ENCODE measurements at places on chromosomes 7 and 10.

GRCh38 chr7:157687158-157687557 lies 350.4 kb downstream of the DNAJB6 start:
- no peak for DNase-seq

DNA sequence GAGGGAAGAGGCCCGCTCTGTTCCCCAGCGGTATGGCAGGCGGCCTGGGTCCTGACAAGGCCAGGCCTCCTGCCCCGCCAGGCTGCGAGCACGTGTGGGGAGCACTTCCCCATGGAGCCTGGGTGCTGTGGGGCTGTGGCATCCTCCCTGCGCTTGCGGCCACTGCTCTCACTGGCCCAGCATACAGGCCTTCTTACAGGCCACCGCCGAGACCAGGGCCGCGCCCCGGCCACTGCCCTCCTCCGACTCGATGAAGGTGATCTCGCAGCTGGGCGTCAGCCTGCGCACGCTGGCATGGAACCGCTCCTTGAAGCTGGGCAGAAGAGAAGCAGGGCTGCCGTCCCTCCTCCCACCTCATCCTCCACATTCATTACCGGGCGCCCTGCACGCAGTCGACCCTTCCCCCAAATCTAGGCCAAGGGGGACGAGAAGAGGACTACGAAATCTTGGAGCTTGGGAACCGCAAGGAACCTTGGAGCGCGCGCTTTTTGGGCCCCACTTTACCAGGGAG lies 3.9 kb upstream of the MYL7 start:
- no peak for DNase-seq

DNA sequence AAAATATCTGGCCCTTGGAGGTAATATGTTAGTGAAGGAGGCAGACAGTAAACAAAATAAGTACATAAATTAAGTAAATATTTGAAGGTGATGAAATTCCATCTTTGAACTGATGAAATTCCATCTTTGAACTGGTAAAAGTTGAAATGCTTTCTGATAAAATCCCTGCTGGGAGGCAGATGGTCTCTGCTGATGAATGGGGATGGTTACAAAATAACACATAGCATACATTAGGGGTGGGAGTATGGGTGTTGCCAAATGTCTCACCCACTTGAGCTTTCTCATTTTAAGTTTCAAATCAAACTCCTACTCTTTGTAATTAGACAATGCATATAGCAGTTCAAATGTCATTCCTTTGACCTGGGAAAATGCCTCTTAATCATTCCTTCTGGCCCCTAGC lies 77.5 kb upstream of the SORCS3 start:
- DNase-seq = no peak

GRCh38 chr10:17061418-17061817 lies 68.2 kb downstream of the CUBN start:
- peak; percentile 62 for DNase-seq

DNA sequence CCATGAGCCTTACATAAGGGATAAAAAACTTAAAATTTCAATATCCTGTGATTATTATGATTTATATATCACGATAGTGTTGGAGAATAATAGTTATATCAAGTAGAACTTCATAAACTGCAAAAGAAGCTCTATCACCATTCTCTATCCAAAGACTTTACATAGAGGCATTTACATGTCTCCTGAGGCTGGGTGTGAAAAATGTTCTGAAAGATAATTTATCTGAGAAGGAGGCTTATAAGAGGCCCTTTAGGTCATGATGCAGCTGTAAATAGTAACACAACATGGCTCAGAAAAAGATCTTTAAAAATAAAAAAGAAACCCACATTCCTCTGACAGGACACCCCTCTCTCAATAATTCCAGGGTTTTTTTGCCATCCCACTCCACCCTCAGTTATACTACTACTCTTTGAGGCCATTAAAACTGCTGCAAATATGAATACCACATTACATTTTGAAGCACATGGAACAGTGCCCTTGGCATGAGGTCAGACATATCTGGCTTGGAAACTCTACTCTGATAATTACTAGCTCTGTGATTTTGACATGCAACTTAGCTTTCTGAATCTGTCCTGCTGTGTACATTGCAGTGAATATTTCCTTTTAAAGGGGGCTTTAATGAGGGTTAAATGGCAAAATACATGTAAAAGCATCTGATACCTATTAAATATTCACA lies 55.5 kb downstream of the SLC16A12 start:
- DNase-seq = no peak

- peak; percentile 98 for DNase-seq
Measured at GRCh38 chr7:44885394-44886317, at the start of gene PURB. Gene PURB, minus strand, starts transcription at chr7:44885530. Its CDS starts 182 bp downstream, at chr7:44885348.

DNA sequence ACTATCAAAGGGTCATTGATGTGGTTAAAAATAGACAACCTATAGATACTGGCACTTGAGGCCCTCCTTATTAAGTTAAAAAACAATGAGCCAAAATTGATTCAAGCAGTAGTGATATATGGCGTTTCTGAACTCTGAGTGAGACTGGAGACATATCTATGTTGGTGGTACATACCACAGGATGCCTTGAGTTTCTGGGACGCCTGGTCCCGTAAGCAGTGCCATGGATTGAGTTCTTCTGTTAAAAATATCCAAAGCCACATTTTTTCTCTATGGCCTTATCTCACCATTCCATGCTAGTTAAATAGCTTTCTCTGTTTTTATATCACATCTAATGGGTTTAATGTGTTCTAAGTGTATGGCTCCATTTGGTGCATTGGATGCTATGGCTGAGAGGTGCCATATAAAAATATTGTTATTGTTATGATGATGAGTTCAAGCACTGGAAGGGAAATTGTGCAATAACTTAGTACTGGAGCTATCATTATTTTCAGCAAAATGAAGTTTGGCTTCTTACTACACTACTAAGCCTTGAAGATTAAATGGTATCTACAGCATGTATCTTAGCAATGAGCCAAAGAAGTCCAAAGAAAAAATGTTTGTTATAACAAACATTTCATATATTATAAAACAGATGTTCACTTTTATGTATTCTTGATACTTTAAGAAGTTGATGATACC lies 713.9 kb downstream of the SUGCT start:
- peak; percentile 42 for DNase-seq

DNA sequence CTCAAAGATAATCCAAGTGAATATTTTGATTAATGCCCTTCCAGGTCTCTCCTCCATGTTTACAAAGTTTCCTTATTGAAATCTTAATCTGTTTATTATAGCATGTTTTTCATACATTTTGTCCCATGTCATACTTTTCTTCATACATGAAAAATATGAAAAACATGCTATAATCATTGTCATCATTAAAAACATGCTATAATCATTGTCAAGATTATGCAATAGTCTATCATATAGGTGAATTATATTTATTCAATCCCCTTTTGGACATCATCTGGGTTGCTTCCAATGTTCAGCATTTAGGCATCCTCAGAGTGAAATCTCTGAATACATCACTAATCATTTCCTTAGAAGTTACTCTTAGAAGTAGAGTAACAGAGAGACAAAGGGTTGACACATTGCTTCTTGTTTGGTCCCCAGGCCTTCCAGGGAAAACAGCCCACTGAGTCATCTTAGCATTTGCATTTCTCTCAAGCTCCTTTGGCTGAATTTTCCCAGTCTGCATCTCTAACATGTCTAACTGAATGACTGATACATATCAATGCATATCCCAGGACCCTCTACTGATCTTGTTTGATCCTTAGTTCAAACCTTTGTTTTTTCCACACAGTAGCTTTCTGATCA lies 87.0 kb downstream of the SGMS1 start:
- DNase-seq = peak; percentile 33

DNA sequence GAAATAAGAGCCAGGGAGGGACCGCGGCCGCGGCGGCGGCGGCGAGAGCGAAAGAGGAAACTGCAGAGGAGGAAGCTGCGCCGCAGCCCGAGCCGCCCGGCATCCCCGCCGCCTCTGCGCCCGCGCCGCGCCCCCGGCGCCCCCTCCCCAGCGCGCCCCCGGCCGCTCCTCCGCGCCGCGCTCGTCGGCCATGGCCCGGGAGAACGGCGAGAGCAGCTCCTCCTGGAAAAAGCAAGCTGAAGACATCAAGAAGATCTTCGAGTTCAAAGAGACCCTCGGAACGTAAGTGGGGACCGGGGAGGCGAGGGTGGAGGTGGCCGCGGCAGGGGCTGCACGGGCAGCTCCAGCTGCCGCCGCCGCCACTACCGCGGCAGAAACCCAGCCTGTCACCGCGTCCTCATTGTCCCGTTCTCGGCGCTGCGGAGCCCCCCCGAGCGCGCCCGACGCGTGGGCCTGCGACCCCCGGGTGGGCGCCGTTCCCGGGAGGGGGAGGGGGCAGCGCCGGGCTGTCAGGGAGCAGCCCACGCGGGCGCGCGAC lies 351 bp downstream of the CAMK1D start:
- no peak for DNase-seq

- no peak for DNase-seq
Measured at GRCh38 chr7:156222151-156222550, 409.9 kb upstream of the SHH start.

DNA sequence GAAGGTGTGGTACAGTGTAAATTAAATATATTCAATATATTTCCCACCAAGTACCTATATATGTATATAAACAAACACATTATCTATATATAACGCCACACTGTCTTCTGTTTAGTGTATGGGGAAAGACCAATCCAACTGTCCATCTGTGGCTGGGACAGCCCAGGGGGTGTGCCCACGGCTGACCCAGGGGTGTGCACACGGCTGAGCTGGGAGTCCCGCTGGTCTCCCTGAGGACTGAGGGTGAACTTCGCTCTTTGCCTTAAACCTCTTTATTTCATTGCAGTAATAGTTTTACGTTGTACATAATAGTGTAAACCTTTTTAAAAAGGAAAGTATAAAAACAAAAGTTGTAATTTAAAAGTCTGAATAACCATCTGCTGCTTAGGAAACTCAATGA lies 6.3 kb downstream of the EN2 start:
- no peak for DNase-seq

GRCh38 chr7:8151161-8151725 lies 110.7 kb downstream of the ICA1 start:
- no peak for DNase-seq

DNA sequence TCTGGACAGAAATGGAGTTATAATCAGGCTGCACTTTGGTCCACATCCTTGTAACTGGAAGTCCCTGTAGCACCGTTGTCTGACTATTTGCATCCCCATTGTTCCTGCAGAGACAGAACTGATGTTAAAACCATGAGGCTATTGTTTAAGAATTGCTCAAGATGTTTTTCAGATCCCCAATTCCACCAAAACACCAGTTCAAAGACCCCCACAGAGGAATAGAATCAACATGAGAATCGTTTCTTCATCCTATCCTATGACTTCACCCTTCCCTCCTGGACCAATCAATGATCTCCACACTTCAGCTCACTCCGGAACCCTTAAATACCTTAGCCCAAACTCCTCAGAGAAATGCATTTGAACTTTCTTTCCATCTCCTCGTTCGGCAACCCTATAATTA lies 57.1 kb upstream of the GRID1 start:
- no peak for DNase-seq

- no peak for DNase-seq
Measured at GRCh38 chr7:79142706-79143105, 310.8 kb downstream of the MAGI2 start.

GRCh38 chr10:73060738-73061635 lies 35.7 kb downstream of the P4HA1 start:
- peak; percentile 27 for DNase-seq

- no peak for DNase-seq
Measured at GRCh38 chr7:451255-452225, 68.1 kb downstream of the PDGFA start.

DNA sequence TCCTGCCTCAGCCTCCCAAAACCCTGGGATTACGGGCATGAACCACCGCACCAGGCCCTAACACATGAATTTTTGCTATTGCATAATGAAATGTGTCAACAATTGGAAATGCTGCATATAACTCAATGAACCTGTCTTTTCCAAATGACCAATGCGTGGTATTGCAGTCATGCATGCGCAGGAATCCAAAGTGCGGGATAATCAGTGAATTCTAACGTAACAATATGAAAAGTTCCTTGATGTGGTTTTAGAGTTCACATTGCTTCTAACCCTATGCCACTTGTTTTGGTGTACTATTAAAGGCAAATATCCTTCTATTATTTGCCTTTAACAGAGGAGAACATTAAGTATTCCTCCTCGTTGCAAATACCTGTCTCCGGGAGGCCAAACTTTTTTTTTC lies 10.5 kb downstream of the TDRD1 start:
- DNase-seq = no peak

- DNase-seq = no peak
Measured at GRCh38 chr7:25863729-25864110, 288.3 kb upstream of the NFE2L3 start.

DNA sequence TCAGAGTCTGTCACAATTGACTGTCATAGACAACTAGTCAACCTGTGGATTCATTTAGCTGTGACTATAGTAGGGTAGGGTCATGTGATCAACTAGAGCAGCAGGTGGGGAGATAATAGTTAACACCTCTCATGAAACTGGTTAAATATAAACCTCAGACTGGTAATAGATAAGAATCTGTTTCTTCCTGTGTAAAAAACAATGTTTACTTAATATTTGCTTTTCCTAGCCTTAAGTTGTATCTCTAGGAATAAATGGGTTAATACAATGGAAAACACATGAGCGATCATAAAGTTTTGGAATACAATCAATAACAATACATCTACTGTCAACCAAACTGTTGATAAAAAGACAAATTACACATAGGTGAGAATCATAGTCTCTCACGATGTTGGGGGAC lies 43.4 kb upstream of the ITGB8 start:
- DNase-seq = no peak

DNA sequence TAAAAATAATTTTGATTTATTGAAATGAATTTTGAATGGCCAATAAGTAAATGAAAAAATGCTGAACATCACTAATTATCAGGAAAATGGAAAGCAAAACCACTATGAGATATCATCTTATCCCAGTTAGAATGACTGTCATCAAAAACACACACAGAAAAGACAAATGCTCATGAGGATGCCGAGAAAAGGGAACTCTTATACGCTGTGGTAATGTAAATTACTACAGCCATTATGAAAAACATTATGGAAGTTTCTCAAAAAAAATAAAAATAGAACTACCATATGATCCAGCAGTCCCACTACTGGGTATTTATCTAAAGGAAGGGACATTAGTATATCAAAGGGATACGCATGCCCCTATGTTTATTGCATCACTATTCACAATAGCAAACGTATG lies 15.8 kb downstream of the SCIN start:
- DNase-seq = no peak

DNA sequence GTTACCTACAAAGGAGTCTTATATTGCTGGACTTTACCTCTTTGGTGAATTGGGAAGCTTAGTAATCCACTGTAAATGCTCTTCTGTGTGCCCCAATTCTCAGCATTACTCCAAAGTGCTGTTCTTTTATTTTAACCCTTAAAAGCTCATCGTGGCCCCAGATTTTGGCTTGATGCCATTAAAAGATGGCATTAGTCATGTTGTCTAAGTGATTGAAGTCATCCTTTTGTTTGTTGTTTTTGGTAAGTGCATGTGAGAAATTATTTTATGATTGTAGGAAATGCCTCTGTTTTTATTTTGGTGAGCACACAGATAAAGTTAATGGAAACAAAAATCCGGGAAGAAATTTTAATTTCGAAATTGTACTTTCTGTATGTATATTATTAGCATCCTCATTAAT lies 82.5 kb upstream of the GATA3 start:
- DNase-seq = no peak

GRCh38 chr10:86712317-86712707 lies 44.0 kb downstream of the LDB3 start:
- no peak for DNase-seq

Measured in fibroblast of skin of back (primary cell).